RWPE2 (cell line): ENCODE measurements at places on chromosomes 6 and 20.

- peaks cover 54% of the 10 kb centered on the region for H3K36me3 ChIP-seq
- H3K27ac ChIP-seq: no peak overlapping the region
Measured at GRCh38 chr20:49172413-49172812, 15.7 kb downstream of the STAU1 start.

DNA sequence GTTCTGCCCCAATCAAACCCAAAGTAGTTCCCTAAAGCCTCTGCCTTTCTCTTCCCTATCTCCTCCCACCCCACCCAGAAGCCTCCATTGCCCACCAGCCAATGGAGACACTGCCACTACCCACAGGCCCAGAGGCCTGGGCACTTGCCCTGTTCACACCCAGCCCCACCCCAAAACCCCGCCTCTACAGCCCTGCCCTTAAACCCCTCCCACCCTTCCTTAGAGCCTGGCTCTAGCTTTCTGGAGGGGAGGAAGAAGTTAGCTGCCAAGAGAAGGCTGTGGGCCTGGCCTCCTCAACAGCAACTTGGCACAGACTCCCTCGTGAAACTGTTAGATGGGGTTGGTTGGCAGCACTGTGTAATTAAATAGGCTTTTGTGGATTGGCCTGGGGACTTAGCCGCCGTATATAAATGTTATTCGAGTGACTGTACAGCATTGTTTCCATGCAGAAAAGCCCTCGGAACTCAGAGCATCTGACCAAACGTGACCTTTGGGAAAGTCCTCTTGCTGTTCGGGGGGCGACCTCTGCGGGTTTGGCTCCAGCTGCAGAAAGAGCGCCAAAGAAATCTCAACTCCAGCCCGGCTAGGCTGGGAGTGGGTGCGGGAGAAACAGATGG, 31.4 kb downstream of the COL11A2 start:
- H3K36me3 ChIP-seq: no peaks in the 10 kb centered on the region
- peak; percentile 37 for DNase-seq
- H3K4me1 ChIP-seq: peaks cover 6% of the 10 kb centered on the region
- H3K27me3 ChIP-seq: no peaks in the 10 kb centered on the region

DNA sequence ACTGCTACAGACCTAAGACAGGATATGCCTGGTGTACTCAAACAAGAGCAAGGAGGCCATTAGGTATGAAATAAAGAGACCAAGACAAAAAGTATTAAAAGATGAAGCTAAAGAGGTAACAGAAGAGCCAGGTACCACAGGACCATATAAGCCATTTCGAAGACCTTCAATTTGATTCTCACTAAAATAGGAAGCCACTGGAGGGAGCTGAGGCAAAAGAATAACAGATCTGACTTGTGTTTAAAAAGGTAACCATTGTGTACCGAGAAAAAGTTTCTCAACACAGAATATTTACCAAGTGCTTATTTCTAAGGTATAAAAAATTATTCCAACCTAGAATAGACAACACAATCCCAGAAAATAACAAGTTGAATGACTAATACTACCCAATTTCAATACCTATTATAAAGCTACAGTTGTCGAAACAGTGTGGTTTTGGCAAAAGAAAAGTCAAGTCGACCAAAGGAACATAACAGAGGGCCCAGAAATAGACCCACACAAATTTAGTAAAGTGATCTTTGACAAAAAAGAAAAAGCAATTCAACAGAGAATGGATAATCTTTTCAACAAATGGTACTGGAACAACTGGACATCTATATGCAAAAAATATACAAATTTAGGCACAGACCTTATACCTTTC, 125.3 kb upstream of the DST start:
- H3K4me3 ChIP-seq: no peak overlapping the region
- H3K36me3 ChIP-seq: no peaks in the 10 kb centered on the region
- H3K27ac ChIP-seq: no peak overlapping the region
- H3K4me1 ChIP-seq: peaks cover 33% of the 10 kb centered on the region
- H3K27me3 ChIP-seq: no peaks in the 10 kb centered on the region
- DNase-seq: no peak

GRCh38 chr20:46852313-46852712, 42.3 kb upstream of the EYA2 start:
- H3K4me1 ChIP-seq: no peaks in the 10 kb centered on the region
- no peaks in the 10 kb centered on the region for H3K27me3 ChIP-seq
- H3K36me3 ChIP-seq: no peaks in the 10 kb centered on the region
- no peak overlapping the region for H3K4me3 ChIP-seq

- peak overlapping the region; percentile 31 for H3K27ac ChIP-seq
- no peak for DNase-seq
- H3K27me3 ChIP-seq: no peaks in the 10 kb centered on the region
- no peak overlapping the region for H3K4me3 ChIP-seq
Measured at GRCh38 chr20:19828232-19828631, 70.2 kb downstream of the RIN2 start.

GRCh38 chr6:105819745-105820144, 266.4 kb upstream of the PRDM1 start:
- H3K27me3 ChIP-seq: no peaks in the 10 kb centered on the region
- H3K4me3 ChIP-seq: no peak overlapping the region
- no peak overlapping the region for H3K27ac ChIP-seq
- no peaks in the 10 kb centered on the region for H3K36me3 ChIP-seq

DNA sequence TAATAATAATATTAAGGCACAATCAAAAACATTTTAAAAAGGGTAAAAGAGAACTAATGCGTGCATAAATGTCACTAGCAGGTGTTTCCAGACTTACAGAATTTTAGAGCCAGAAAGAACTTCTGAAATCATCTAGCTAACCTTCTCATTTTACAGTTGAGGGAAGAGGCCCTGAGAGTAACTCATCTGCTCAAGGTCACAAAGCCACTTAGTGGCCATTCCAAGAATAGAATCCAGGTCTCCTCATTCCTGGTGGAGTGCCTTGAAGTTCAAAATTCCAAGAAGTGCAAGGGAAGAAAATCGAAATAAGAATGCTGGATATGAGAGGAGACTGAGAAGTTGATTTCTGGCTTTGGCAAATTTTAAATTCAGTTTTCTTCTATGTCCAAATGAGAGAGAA, 3.2 kb upstream of the KIAA0408 start:
- H3K27ac ChIP-seq: no peak overlapping the region
- no peaks in the 10 kb centered on the region for H3K27me3 ChIP-seq
- H3K36me3 ChIP-seq: no peaks in the 10 kb centered on the region
- H3K4me3 ChIP-seq: no peak overlapping the region
- H3K4me1 ChIP-seq: no peaks in the 10 kb centered on the region

- no peak overlapping the region for H3K4me3 ChIP-seq
- no peaks in the 10 kb centered on the region for H3K27me3 ChIP-seq
- H3K36me3 ChIP-seq: no peaks in the 10 kb centered on the region
- H3K27ac ChIP-seq: no peak overlapping the region
Measured at GRCh38 chr6:105014448-105014847, 57.5 kb downstream of the LIN28B start.

- no peaks in the 10 kb centered on the region for H3K4me1 ChIP-seq
- no peak for DNase-seq
Measured at GRCh38 chr20:48632825-48633619, 194.8 kb downstream of the PREX1 start.

DNA sequence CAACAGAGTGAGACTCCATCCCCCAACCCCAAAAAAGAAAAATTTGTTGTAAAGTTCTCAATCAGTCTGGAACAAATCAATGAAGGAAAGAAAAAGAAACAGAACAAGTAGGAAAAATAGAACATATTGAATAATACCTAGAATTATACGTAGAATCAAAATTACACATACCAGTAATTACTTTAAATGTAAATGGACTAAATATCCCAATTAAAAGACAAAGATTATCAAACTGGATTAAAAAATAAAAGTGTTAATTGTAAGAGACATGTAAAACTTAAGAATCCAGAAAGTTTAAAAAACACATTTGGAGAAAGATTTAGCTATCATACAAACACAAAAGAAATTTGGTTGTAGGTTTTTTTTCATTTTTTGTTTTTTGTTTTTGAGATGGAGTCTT, 12.3 kb upstream of the CDYL start:
- DNase-seq: no peak
- H3K4me1 ChIP-seq: no peaks in the 10 kb centered on the region
- no peak overlapping the region for H3K27ac ChIP-seq

GRCh38 chr6:162942866-162943265, 215.1 kb downstream of the PACRG start:
- H3K36me3 ChIP-seq: no peaks in the 10 kb centered on the region
- H3K27ac ChIP-seq: no peak overlapping the region
- H3K4me1 ChIP-seq: no peaks in the 10 kb centered on the region
- no peak overlapping the region for H3K4me3 ChIP-seq
- H3K27me3 ChIP-seq: no peaks in the 10 kb centered on the region

DNA sequence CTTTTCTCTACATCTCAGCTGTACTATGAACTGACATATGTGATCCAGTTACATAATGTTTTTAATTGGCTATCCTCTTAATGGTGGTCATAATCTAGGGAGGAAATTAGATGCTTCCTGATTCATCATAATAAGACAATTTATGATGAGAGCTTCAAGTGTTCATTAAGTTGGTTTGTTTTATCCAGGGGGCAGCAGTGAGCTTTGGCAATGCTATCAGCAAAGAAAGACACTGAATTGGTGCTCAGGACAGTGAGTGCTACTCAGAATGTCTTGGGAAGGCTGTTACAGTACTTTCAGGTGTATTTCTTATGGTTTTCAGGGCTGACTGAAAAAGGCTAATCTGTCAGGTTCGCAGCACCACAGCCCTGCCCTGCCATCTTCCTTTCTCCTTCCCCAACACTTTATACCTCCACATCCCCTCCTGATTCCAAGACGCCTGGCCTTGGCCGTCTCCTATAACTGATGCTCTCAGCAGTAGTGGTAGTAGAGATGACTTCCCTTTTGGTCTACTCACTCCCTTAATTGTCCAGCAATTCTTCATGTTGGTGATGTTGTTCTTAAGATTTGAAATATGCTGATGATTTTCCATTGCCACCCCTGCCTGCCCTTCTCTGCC, 67.0 kb upstream of the TNFAIP3 start:
- H3K4me1 ChIP-seq: peaks cover 4% of the 10 kb centered on the region
- no peak overlapping the region for H3K4me3 ChIP-seq
- H3K27ac ChIP-seq: no peak overlapping the region
- H3K36me3 ChIP-seq: no peaks in the 10 kb centered on the region

DNA sequence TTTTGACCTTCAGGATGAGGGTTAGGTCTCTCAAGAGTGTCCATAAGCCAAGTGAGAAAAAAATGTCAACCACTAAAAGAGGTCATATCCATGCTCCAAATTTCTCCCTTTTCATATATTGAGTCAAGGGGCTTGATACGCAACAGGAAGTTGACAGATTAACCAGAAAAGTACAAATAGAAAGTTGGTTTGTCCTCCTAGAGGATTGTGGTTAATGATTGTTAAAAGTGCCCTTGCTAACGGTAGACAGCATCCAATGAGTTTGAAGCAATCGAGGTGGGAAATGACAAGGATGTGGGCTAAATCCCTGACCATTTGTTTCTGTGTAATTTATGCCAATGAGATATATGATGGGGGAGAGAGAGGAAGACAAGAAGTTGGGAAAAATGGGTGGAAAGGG, 18.1 kb upstream of the HBS1L start:
- peaks cover 7% of the 10 kb centered on the region for H3K4me1 ChIP-seq
- no peaks in the 10 kb centered on the region for H3K27me3 ChIP-seq
- no peak overlapping the region for H3K27ac ChIP-seq

DNA sequence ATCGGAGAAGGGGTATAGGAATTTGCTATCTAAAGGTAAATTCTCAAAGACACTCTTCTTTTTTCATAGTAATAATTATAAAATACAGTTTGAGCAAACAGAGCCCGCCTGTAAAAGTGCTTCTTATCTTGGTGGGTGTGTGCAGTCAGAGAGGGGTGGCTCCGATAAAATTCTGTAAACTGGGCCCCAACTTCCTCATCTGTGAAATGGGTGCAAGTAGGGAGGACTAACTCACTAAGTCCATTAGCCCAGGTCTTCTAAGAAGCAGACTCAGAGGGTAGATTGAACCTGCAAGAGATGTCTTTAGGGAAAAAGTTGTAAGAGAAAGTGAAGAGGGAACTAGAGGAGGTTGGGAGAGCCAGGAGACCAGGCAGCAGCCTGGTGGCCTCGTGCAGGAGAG, 245.8 kb upstream of the RREB1 start:
- no peak overlapping the region for H3K27ac ChIP-seq
- no peaks in the 10 kb centered on the region for H3K36me3 ChIP-seq
- peaks cover 11% of the 10 kb centered on the region for H3K4me1 ChIP-seq

DNA sequence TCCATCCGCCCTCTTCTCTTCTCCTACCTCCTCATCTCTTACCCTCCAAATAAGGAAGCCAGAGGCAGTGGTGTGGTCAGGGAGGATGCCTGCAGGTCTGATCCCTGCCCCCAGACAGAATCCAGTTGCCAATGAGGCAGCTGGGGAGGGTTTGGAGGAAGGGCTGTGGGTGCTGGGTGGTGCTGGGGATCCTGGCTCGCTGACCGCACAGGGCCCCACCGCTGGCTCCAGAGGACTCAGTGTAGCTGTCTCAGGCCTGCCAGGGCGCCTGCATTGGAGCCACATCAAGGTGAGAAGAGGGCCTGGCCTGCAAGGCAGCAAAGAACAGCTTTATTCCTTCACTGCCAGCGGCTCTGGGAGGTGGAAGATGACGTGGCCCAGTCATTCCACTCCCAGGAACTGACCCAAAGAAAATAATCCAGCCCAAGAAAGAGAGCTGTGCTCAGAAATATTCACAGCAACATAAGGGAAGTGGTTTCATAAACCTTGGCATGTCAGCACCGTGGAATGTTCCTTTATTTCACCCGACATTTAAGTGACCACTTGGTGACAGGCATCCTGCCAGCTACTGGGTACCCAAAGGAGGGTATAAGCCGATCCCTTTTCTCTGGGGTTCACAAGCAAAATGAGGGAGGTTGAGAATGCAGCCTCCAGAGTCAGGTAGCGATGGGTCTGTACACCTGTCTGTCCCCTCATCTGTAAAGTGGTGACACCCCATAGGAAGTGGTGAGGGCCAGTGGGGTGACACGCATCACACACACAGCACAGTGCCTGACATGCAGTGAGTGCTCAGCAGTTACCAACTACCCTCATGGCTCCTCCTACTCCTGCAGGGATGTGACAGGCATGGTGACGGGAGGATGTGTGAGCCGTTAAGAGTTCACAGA, 125.1 kb downstream of the SNX5 start:
- no peaks in the 10 kb centered on the region for H3K27me3 ChIP-seq
- H3K27ac ChIP-seq: peak overlapping the region; percentile 85
- no peaks in the 10 kb centered on the region for H3K36me3 ChIP-seq
- peaks cover 15% of the 10 kb centered on the region for H3K4me1 ChIP-seq

- no peaks in the 10 kb centered on the region for H3K27me3 ChIP-seq
- H3K4me3 ChIP-seq: no peak overlapping the region
- peaks cover 16% of the 10 kb centered on the region for H3K36me3 ChIP-seq
Measured at GRCh38 chr6:84193114-84193708, 34.2 kb downstream of the CEP162 start.

- no peak for DNase-seq
- no peaks in the 10 kb centered on the region for H3K4me1 ChIP-seq
- H3K36me3 ChIP-seq: no peaks in the 10 kb centered on the region
- no peak overlapping the region for H3K4me3 ChIP-seq
Measured at GRCh38 chr6:162438980-162439379, 288.6 kb downstream of the PRKN start.

- H3K27ac ChIP-seq: no peak overlapping the region
- DNase-seq: no peak
- no peak overlapping the region for H3K4me3 ChIP-seq
Measured at GRCh38 chr6:167341665-167342655, 17.1 kb downstream of the TTLL2 start.

GRCh38 chr20:17734374-17734773, 34.6 kb downstream of the BANF2 start:
- no peaks in the 10 kb centered on the region for H3K36me3 ChIP-seq
- H3K27me3 ChIP-seq: no peaks in the 10 kb centered on the region
- no peak overlapping the region for H3K4me3 ChIP-seq
- DNase-seq: no peak
